Stimulated activated CD4-positive, alpha-beta T cell treated with anti-CD3 and anti-CD28 coated beads, Interleukin-15, amount 100 ng/mL, for 1 hour (primary cell): ENCODE measurements at places on chromosomes 3 and 15.

GRCh38 chr3:71026634-71027578, 556.6 kb downstream of the FOXP1 start:
- DNase-seq: no peak

GRCh38 chr3:27792869-27793268, 70.7 kb upstream of the EOMES start:
- no peak for DNase-seq

DNA sequence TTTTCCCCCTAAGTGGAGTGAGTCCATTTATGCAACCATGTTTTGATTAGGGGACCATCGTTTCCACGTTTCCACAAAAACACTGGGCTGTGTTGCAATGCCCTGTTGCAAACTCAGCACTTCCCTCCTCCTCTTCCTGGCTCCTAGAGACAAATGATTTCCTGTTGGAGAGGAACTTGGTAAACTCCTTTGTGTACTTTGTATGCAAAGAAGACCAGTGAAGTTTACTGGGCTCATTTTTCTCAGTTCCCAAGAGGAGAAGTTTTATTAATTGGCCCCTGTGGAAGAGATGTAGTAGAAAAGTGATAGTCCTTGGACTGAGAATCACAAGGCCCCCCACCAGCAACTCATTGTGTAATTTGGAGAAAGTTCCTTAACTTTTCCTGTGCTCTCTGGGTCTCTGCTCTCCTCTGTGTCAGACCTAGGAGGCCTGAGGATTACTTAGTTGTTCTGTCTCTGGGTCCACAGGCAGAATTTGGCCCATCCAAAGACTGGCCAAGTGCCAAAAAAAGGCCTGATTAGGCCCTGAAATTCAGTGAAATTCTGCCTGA, 95.0 kb downstream of the ATG7 start:
- no peak for DNase-seq

DNA sequence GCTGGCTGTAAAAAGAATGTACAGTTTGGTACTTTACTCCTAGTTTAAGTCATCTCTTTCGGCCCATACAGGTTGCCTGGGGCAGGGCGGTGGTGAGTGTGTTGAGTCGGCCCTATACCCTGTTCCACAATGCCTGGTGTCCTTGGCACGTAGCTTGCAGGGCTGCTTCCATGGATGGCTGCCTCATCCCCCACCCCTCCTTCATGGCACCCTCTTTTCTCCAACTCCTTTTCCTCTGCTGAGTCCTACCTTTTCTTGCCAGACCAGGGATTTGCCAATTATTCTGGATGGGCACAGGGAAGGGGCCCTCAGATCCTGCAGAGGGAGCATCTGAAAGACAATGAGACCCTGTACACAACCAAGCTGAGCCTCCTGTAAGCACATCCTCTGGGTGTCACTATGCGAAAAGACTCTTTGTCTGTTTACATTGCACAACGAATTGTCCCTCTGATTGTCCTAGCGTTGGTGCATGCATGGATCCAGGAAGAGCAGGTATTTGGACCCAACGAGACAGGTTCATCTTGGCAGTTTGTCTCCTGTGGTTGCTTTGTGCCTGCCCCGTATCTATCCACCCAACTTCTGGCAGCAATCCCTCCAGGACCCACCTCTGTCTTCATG, 73.6 kb upstream of the CGNL1 start:
- DNase-seq: no peak

DNA sequence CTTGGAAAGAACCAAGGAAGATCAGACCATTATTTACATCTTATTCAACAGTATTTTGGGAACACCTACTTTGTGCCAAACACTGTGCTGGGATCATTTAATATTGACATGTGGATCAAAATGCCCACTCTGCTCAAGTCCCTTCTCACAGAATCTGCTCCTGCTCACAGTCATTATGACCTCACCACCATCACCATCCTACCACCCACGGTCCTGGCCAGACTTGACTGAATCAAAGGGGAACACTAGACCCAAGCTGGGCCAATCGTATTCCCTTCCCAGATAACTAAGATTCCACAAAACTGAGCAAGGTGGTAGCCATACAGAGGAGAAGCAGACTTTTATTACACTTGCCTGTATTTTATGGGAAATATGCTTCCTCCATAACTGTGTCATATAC, 3.4 kb upstream of the CEP152 start:
- DNase-seq: no peak

- DNase-seq: no peak
Observed at GRCh38 chr3:71144525-71145253, 438.8 kb downstream of the FOXP1 start.

- DNase-seq: no peak
Observed at GRCh38 chr15:101489599-101490407, at the start of gene PCSK6. Gene PCSK6 (minus strand): TSS chr15:101489707. CDS start chr15:101489670, 37 bp downstream.

- DNase-seq: no peak
Observed at GRCh38 chr3:166104938-166105337, 267.7 kb upstream of the BCHE start.

GRCh38 chr15:77144492-77145070, 73.7 kb upstream of the TSPAN3 start:
- DNase-seq: no peak

- no peak for DNase-seq
Observed at GRCh38 chr3:188234132-188234531, 80.2 kb downstream of the LPP start.

DNA sequence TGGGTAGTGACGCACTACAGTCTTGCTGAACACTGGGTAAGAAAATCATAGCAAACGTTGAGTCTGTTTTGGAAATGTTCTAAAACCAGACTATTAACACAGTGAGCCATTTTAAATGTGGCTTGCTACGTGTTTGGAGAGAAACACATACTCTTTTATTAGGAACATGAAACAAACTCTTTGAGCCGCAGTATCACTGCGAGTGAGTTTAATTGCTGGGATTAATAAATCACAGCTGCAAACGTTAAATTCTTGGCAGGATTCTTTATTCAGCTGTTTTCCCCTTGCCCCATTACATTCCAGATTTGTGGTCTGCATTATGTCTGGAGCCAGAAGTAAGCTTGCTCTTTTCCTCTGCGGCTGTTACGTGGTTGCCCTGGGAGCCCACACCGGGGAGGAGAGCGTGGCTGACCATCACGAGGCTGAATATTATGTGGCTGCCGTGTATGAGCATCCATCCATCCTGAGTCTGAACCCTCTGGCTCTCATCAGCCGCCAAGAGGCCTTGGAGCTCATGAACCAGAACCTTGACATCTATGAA, 33.6 kb downstream of the BTD start:
- DNase-seq: no peak

DNA sequence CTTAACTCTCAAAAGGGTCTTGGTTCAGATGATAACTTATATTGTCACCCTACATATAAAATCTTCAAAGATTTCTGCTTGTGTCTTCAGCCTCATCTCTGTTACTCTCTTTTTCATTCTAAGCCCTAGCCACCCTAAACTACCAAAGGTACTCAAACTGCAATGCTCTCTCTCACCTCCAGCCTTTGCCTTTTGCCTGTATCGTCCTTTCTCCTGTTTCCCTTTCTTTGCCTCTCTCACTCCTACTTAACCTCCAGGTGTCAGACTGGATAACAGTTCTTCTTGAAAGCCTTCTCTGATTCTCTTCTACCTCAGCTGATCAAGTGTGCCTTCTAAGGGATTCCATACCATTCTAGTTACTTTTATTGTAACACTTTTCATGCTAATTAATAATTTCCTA, 149.8 kb downstream of the SERPINI1 start:
- DNase-seq: no peak

DNA sequence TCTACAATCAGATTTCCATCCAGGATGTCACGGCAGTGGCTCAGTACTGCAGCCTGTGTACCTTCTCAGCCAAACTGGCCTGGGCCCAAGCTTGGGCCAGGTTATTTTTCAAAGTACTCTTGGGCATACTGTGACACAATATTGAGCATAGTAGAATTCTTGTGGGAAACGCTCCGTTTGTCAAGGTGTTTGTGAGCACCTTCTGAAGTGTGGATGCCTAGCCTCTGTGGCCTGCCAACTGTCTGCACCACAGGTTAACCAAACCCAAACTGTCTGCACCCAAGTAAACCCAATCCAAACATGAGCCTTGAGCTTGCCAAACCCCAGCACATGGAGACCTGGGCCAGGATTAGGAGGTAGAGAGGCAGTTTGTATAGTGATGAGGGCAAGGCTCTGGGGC, 25.4 kb downstream of the CTDSPL start:
- no peak for DNase-seq

- DNase-seq: no peak
Observed at GRCh38 chr15:82832601-82833361, 23.4 kb downstream of the WHAMM start.

GRCh38 chr3:117743993-117744392, 1034.4 kb downstream of the TUSC7 start:
- no peak for DNase-seq

DNA sequence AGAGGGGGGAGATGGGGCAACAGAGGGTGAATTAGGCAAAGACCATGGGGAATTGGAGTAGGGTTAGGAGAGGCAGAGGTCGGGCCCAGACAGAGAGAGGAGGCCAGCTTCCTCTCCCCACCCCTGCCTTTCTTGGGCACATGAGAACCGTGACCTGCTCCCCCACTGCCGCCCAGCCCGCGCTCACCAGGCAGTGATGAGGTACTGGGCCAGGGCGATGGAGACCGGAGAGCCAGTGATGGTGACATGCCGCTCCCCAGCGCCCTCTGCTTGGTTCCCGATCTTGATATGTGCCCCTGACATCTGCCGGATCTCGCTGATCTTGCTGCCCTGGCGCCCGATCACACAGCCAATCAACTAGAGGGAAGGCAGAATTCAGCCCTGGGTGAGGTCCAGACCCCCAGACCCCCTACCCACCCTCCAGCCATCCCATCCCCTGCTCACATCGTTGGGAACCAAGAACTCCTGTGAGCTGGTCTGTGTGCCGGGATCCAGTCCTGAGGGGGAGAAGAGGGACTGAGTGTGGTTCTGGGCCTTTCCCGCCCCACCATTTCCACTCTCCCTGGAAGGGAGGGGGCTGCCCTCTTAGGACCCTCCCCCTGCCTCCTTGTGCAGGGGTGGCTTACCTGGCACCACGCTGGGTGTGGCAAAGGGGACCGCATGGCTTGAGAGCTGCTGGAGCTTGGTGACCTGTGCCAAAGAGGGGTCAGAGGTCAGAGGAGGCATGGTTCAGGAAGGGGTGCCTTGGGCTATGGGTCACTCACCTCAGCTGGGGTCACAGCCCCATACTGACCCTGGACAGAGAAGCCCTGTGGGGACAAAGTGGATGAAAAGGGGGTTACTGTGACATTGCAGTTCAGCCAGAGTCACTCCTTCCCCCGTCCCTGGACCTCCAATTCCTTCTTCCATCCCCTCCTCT, 3.7 kb downstream of the GPR62 start:
- DNase-seq: no peak

GRCh38 chr3:144332868-144333267, 361.2 kb downstream of the DIPK2A start:
- DNase-seq: no peak

GRCh38 chr15:43423793-43424192, 52.9 kb downstream of the TUBGCP4 start:
- DNase-seq: no peak

GRCh38 chr3:62939707-62940106, 64.5 kb upstream of the CADPS start:
- no peak for DNase-seq

GRCh38 chr3:188472336-188472735, 318.4 kb downstream of the LPP start:
- no peak for DNase-seq

DNA sequence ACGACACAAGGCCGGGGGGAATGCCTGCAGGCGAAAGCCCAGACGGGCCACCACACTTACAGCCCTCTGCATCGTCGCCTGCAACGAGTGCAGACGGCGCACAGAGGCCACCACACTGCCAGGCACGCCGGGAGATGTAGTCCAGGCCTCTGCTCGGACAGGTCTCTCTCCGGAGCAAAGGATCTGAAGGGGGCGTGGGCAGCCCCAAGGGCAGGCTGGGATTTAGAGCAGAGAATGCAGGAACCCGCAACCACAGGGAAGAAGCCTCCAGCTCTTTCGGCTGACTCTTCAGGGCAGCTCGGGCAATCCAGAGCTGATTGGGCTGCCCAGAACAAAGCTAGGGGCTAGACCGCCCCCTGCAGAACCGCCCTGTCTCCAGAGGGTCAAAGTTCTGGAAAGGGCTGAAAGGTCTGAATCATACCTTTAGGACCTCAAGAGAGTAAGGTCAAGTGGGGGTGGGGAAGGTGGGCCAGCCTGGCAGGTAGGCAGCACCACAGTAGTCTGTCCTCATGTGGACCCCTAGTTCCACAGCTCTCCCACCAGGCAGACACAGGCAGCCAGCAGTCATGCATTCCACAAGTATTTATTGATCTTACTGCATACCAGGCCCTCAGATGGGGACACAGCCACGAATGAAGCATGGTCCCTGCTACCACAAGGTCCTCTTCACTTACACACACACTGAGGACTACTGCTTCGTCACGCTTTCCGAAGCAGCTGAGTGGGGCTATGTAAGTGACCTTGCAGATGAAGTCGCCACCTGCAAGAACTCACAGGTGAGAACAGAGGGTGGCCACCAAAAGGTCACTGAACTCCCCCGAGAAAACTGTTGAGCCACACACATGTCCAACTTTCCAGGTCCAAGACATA, at the start of gene AMT:
Gene AMT (minus strand): TSS at position 95 of the 870 bp plus-strand sequence. CDS start 23 bp downstream, at position 72.
- DNase-seq: no peak

DNA sequence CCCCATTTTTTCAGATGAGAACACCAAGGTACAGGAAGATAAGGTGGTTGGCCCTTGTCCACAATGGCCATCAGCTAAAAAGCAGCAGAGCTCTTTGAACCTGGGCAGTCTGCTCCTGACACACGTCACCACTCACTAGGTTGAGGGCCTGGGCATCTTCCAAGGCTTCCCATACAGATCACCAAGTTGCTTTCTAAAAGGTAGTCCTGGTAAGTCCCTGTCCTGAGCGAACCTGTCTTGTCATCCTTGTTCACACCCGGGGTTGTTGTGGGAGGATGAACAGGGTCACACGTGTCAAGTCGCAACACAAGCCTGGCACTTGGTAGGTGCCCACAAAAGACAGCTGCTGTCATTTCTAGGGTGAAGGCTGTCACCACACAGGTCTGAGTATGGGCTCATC, 260.4 kb downstream of the EPHB1 start:
- DNase-seq: no peak
